MCF 10A (cell line): ENCODE measurements at places on chromosomes 12 and 14.
A peak's percentile ranks its signal among the peaks of the same experiment; 100 is the strongest.

GRCh38 chr12:108340037-108340436, 926 bp upstream of the CMKLR1 start:
- no peak for DNase-seq

GRCh38 chr12:101564912-101565311, 29.9 kb upstream of the MYBPC1 start:
- DNase-seq = peak; percentile 6

GRCh38 chr14:104547998-104548700, 31.4 kb upstream of the C14orf180 start:
- DNase-seq = no peak

- DNase-seq = no peak
These were observed 81.2 kb downstream of the ANO4 start for GRCh38 chr12:100875771-100876170.

- DNase-seq = peak; percentile 62
These were observed 1117.5 kb downstream of the AACS start for GRCh38 chr12:126182619-126183236.
